Renal cortical epithelial cell (primary cell): ENCODE measurements at places on chromosomes 3 and 15.

- DNase-seq: no peak
Observed at GRCh38 chr3:46466871-46467403, 2.2 kb upstream of the LTF start.

DNA sequence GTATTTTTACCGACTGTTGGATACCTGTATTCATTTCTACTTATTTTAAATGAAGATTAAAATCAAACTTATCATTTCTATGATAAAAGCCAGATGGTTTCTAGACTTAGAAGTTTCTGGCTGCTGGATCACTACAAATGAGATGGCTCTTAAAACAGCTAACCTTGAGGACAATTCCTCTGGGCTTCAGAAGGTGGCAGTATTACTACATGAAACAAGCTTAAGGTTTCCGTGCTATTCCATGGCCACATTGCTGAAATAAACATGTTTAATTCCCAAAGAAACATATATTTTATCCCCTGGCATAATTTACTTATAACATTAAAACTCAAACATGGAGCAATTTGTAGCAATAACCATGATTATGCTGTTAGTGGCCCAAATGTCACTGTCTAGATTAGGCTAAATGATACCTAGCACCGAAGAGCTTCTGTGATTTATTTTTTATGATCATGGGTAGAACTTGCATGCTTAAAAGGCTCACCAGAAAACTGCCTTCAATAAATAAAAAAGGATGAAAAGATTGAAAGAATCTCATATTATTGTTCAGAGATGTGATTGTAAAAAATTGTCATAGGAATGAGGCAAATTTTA, 204.0 kb upstream of the NANOGP8 start:
- DNase-seq: peak; percentile 70

DNA sequence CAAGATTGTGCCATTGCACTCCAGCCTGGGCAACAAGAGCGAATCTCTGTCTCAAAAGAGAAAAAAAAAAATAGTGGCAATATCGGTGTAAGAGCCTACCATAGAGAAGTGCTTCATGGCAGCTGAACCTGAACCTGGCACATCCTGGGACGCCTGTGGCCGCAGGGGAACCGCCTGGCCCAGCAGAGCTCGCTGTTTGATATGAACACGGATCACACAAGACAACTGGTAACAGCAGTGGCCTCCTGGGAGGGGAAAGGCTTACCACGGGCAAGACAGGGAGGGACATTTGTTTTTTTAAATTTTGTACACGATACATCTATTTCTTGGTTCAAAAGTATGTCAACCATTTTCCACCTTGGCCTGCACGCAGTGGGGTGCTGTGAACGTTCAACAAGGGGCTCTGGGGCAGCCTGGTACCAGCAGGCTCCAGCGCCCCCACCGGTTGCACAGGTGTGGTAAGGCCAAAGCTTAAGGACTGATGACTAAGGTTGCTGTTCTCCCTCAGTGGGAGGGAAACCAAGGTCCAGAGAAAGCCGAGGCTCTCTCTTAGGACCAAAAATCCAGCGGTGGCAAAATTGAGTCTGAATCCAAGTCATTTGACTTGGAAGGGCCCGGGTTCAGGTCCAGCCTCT, 21.7 kb upstream of the EPHB3 start:
- DNase-seq: no peak

DNA sequence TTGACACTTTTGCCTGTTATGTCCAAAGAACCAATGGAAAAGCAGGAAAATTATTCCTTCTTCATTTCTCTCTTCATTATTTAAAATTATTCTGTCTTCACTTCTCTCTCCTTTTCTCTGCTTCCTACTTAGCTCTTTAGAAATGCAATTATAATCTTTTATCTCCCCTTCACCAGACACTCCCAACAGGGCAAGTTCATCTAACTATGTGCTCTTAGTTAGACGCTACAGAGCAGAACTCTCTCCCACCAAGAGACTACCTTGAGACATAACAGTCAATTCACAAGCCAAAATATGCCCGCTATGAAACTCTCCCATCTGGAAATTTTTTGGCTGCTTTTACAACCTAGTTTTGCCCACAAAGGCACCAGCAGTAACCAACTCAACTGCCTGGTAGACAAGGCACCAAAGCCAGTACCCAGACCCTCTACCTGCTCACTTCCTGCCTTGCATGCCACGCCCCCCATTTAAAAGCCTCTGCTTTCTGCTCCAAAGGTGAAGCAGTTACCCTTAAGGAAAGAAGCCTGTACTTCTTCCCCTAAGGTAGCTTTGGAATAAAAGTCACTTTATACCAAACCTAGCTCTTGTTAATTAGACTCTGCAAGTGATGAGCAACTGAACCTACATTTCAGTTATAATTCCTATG, 28.1 kb downstream of the CCRL2 start:
- DNase-seq: no peak

GRCh38 chr3:56612146-56612545, 55.2 kb downstream of the CCDC66 start:
- DNase-seq: no peak

DNA sequence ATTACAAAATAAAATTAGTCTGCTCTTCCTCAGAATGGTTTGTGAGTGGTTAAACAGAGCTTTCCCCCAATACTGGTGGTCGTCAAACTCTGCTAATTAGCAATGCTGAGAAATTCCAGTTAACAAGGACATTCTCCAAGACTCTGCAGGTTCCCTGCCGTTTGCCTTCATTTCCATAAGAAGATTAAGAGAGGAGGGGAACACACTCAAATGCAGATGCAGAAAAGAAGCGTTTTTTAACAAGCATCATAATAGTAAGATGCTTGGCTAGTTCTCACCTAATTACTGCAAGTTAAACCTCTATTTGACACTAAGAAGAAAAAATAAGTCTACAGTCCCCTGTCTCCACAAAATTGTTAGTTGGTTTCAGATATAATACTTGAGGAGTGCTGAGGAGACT, 3.7 kb upstream of the SOX2 start:
- no peak for DNase-seq
